Ureter (tissue), 1 donor: ENCODE measurements at places on chromosomes 1 and 21. TPM values are rescaled to one million over a fixed set of nuclear protein-coding genes. Genes with fewer than 3 reads are reported as not detected.

The EXO1 gene
- total RNA-seq = 0.83 TPM

DNA sequence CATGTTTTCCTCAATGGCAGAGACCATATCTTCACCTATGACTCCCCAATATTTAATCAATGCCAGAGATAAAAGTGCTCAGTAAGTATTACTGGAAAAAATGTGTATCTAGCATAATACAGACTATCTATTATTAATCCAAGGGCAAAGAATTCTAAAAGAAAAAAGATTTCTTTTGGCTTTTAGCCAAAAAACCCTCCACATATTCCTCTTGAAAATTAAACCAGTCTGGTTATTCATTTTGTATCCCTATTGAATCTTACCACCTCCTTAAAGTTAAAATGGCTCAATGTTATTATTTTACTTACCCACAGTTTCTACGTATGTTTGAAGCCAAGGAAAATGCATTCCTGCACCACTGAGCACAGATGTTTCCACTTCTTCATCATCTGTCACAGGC, 1.6 kb downstream of the TAF1A start:
- no peak for DNase-seq

DNA sequence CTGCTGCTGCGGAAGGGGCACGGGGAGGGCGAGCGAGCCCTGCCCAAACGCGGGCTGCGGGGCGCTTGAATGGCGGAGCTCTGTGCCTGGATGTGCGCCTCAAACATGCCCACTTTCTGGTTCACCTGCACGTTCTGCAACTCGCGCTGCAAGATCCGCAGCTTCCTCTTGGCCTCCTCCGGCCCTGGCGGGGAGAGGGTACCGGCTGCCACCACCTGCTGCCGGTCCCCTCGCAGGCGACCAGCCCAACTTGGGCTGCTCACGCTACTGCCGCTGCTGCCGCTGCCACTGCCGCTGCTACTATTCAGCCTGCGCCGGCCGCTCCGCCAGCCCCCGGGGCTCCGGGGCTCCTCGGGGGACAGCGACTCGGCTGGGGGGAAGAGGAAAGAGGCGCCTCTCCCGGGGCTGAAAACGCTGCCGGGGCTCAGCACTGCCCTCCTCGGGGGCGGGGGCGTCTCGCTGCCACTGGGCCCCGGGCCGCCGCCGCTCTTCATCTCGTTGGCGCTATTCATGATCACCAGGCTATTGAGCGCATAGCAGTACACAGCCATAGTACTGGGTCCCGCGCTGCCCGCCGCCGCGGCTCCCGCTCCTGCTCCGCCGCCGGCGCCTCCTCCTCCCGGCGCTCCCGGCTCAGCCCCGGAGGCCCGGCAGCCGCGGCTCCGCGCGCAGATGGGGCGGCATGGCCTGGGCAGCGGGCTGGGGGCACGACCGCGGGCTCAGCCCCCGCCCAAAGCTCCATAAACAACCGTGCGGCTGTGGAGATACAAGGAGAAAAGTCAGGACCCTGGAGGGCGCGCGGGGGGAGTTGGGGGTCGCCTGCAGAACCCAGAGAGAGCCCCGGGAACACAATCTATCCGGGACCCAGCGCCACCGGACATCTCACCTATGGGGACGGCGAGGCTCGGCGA, 1.9 kb downstream of the ITPKB start:
- peak; percentile 56 for DNase-seq

DNA sequence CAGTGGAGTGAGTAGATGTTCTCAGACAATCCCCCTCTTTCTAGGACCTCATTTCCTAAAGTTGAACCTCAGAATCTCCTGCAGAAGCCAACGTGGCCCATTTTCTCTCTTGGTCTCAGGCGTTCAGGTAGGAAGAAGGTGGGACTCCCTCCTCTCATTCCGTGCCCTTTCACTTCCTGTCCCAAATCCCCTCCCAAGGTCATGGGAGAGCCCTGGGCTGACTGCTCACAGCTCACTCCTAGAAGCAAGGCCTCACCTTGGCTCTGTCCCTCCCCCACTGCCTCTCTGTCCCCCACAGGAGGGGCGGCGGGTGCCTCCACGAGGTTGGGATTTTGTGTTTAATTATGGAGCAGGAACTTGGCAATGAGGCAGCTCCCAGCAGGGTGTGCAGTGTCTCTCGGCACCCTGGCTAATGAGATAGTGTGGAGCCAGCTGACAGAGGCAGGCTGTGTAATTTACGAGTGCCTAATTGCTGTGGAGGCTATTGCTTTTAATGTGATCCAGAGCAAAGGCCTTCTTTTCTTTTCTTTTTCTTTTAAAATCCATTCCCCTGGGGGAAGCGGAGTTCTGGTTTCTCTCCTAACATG, 9.1 kb upstream of the CDK18 start:
- DNase-seq = no peak

DNA sequence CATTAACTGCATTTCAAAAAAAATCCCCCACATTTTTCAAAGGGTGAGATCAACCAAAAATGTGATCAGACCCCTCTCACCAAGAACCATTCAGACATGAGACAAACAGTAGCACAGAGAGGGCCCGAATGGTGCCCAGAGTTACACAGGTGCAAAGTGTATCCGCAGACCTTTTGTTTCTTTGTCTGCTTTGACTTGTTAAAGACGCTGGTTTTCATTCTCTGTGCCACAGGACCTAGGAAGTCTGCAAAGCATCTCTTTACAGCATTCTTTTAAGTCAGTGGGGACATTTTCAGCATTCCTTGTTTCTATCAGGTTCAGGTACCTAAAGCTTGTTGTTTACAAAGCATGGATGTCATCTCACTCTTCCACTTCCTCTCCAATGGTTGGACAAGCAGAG, 87.2 kb upstream of the MAP1LC3C start:
- DNase-seq = no peak

DNA sequence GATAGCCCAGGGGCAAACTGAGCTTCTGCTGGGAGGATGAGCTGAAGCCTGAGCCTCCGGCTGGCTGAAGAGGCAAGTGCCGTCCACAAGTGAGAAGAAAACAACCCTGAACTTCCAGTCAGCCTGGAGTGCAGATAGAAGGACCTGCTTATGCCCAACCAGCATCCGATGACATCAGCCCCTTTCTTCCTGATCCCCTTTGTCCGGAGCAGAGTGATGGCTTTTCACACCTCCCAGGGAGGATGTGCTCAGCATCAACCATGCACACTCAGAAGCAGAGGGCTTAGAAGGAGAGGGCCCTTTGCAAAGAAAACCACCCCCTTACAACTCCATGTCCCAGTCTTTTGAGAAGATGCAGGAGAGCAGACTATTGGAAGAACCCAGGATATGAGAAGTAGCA, 23.7 kb upstream of the REG4 start:
- DNase-seq = no peak

DNA sequence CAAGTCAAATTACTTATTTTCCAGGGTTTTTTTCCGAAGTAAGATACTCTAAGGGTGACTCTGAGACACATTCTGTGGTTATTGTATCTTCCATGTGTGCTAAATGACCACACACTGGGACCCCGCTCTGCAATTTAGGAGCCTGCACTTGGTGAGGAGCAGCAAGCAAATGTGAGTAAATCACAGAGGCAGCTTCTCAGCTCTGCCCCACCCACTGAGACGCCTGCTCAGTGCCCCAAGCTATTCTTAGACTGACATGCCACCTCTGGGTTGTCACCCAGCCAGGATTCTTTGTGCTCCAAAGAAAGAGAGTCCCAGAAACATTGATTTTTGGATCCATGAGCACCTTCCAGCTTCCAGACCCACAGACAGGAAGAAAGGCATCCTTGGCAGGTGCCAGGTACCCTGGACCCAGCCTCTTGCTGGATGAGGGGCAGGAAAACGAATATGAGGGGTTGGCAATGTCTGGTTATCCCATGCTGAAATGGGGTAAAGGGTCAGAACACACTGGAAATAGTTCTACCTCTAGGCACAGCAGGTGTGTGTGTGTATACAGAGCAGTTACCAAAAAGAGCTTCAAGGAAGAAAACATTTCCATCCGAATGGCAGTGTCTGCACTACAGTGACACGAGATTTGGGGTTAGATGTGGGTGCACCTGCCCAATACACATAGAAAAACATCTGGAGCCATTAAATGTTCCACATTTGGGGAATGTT, 41.2 kb downstream of the TNR start:
- no peak for DNase-seq

The B3GALT2 gene
- total RNA-seq = 2.3 TPM

GRCh38 chr1:231059566-231060193, 19.6 kb upstream of the FAM89A start:
- DNase-seq = no peak
